ENCODE measurements at places on chromosomes 7 and 10.

DNA sequence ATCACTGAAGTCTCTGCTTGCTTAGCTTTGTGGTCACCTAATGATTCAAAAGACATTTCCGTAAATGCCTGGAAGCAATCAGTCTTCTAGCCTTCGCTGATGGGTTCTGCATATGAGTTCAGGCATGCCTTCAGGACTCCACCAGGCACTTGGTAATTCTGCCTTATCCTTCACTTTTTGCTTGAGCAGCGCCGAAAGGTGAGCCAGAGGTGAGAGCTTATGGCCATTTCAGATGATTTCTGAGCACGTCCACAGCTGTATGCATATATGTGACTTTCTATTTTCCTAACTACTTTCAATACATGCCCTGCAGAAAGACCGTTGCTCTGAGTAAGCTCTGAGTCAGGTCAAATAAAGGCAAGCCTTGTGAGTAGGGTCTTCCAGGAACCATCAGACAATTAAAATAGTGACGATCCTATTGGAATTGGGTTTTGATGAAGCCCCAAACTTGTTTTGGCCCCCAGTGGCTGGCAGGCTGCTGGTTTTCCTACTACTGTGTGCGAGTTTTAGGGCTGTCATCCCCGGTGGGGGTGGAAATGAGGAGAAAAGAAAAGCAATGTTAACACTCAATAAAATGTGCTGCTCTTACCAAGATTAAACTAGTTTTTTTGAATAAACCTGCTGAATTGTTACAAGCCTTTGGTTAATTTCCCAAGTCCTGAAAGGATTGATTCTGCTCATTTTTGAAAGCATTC is 154.4 kb upstream of the AKR1E2 start:
- no peak for DNase-seq

DNA sequence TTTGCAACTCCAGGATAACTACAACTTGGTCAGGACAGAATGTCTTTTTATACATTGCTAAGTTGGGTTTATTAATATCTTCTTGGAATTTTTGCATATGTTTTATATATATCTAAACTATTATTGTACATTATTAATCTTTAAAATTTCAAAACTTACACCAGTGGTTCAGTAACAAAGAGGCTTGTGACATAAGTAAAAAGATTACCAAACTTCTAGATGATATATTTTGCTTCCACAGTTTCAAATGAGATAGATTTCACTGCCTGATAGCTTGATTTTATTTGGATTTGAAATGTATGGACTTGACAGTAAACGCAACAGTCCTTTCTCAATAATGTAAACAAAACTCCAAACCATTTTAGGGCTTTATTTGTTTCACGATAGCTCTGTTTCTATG is 701.2 kb upstream of the IGFBP3 start:
- no peak for DNase-seq

DNA sequence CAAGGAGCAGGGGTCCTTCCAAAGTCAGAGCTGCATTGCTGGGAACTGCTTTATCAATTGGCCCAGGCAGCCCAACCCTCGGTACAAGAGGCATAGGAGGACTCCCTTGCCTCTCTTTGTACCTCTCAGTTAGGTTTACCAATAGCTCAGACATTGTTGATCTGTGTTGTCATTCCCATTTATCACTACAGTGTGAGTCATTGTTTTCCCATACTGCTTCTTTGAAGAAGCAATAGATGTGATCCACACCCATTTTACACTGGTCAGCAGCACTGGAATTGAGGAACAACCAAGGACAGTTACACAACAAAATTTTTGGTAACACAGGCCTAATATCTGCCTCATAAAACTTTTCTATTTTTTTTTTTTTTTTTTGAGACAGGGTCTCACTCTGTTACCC is 307.2 kb downstream of the SNX13 start:
- no peak for DNase-seq

DNA sequence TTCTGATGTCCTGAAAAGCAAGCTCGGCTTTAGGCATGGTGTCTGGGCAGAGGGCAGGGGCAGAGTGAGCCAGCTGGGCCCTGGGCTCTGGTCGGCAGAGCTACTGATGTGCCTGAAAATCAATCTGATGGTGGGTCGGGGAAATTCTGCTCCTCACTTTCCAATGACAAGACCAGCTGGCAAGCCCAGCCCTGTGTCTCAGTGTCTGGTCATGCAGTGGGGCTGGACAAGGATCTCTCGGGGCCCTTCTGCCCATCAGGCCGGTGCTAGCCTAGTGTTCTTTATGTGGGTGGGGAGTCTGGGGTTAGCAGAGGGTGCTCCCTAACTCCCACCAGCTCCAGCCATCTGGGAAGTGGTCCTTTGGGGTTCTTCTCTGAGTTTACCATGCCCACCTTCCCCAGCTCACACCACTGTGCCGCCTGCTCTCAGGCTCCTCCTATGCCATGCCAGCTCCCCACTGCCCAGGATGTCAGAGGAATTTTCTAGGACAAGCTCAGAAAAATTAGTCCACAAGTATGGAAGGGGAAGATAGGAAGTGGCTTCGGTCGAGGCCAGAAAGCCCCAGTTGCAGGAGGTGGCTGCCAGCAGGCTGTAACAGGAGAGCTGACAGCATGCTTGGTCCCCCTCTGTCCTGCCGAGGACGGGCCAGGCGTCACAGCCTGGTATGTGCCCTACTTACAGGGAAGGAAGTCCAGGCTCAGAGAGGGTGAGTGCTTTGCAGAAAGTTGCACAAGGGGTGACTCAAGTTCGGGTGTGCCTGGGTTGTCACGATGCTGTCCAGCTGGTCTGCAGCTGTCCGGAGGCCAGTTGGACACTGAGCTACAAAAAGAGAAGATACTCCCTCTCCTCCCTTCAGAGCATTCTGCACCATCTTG is 135.2 kb downstream of the ADCY1 start:
- DNase-seq, result no peak

- no peak for DNase-seq
These were observed 44.4 kb upstream of the JCAD start for GRCh38 chr10:30103595-30104320.

GRCh38 chr10:7397049-7398035 is 13.5 kb downstream of the SFMBT2 start:
- DNase-seq, result no peak

DNA sequence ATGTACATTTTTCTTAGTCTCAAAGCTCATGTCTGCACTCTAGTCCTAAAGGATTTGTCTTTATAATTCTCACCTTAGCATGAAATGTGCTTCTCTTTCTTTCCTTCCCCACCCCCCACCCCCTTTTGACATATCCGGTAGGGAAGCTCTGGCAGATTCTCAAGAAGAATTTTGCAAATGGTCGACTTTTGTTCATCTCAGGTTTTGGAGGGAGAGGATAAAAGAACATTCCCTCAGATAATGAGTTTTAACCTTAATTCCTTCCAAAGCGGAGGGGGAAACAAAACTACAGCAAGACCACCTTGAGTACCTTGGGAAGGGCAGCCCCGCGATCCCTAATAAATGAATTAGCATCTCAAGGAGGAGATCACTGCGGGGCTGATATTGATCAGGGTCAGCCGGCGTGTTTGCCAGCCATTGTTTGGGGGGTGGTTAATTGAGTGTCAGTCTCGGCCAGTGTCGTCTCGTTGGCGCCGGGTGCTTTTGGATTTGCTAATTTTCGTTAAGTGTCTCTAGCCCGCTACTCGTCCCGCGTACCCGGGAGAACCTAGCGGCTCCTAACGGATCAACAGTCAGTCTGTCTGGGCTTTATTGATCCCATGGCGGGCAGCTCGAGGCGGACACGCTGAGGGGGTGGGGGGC is 874 bp upstream of the BAMBI start:
- no peak for DNase-seq

- DNase-seq, result no peak
These were observed 16.2 kb downstream of the SVIL start for GRCh38 chr10:29618341-29619171.

DNA sequence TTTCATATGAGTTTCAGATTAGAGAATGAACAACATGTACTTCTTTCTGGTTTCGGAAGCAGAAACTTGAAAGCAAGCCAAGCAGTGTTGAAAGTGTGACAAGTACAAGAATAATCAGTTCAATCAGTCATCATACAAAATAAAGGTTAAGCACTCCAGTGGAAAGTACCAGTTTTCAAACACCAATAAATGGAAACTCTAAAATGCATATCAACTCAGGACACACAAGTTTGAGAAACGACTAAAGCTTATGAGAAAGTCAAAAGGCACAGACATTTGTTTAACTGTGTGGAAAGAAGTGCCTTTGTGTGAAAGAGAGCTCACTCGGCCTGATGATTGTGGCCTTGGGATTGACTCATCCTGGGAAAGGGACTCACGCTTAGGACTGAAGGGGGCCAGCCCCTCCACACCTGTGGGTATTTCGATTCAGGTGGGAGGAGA is 60.6 kb upstream of the AKR1C1 start:
- no peak for DNase-seq

DNA sequence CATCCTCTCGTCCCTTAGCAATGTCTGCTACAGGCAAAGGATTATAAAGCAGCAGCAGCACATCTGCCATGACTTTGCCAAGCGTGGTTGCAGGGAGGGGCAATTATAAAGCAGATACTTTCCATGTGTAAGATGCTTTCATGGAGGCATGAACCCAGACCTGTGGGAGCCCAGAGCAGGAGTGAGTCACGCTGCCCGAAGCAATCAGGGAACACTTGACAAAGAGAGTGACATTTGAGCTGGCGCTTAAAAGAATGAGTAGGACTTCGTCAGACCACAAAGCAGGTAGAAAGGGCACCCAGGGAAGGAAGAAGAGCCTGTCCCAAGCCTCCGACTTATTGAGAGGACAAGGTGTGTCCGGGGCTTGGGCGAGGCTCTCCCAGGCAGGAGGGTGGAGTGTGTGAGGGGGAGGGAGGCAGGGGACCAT is 147.2 kb downstream of the MYOF start:
- DNase-seq, result no peak

DNA sequence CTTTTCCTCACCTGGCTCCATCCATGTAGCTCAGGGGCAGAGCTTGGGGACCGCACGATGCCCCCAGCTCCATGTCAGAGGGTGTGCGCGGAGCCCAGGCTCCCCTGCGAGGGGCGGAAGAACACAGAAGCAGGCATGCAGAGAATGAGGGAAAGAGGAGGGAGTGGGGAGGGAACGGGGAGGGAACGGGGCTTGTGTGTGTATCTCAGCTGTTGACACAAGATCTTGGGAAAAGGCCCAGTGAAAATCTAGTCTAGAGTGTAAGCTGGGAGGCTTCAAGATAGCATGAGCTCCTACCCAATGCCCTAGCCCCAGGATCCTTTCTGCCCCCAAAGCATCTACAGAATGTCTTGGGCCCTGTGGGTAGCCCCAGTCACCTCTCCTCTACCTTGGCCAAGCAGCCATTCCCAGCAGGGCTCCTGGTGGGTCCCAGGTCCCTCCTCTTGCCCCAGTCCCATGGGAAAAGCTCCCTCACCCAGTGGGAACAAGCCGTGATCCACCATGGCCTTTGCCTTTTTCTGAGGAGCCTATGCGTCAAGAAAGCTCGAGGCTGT is 25.1 kb upstream of the NDST2 start:
- DNase-seq, result no peak

Measured in putamen (tissue), 1 donor.